Kidney (tissue), 22 donors: ENCODE measurements at places on chromosomes 2 and 18.

GRCh38 chr2:129457277-129457818 is 522.1 kb upstream of the RAB6C start:
- H3K36me3 ChIP-seq, result no peaks in the 10 kb centered on the region
- no peak for DNase-seq
- no peaks in the 10 kb centered on the region for H3K4me1 ChIP-seq
- no peak overlapping the region for H3K4me3 ChIP-seq

DNA sequence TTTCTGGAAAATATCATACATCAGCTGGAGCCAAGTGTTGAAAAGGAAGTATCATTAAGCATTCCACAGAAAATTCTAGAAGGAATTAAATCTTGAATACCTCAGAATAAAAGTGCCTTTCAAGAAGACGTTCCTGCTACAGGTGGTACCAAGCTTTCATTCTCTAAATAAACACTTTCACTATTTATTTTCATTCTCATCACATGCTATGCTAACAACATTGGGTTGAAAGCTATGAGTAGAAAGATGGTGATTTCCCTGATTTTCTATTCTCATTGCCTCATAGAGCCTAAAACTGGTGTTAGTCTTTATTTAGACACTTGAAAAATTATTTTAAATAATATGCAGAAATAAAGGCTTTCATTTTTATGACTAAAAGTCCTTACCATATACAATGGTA is 324.7 kb downstream of the LRP1B start:
- DNase-seq, result no peak
- no peaks in the 10 kb centered on the region for H3K4me1 ChIP-seq
- no peak overlapping the region for H3K4me3 ChIP-seq
- H3K27ac ChIP-seq, result no peak overlapping the region
- H3K36me3 ChIP-seq, result no peaks in the 10 kb centered on the region

GRCh38 chr18:40338284-40338683 is 1616.8 kb upstream of the PIK3C3 start:
- H3K36me3 ChIP-seq, result no peaks in the 10 kb centered on the region
- no peak for DNase-seq
- H3K27ac ChIP-seq, result no peak overlapping the region

- H3K4me1 ChIP-seq, result no peaks in the 10 kb centered on the region
- H3K27ac ChIP-seq, result no peak overlapping the region
- no peaks in the 10 kb centered on the region for H3K27me3 ChIP-seq
- DNase-seq, result no peak
- H3K4me3 ChIP-seq, result no peak overlapping the region
These were observed 74.8 kb upstream of the ST6GAL2 start for GRCh38 chr2:106960683-106961161.

GRCh38 chr2:231707625-231707926 is 749 bp upstream of the PTMA start:
- peak overlapping the region; percentile 99 for H3K27ac ChIP-seq
- peaks cover 5% of the 10 kb centered on the region for H3K4me1 ChIP-seq
- H3K27me3 ChIP-seq, result no peaks in the 10 kb centered on the region
- peak overlapping the region; percentile 67 for H3K4me3 ChIP-seq
- peaks cover 5% of the 10 kb centered on the region for H3K36me3 ChIP-seq
- no peak for DNase-seq

- H3K27me3 ChIP-seq, result no peaks in the 10 kb centered on the region
- no peak overlapping the region for H3K27ac ChIP-seq
- H3K4me3 ChIP-seq, result no peak overlapping the region
- DNase-seq, result no peak
- peaks cover 2% of the 10 kb centered on the region for H3K36me3 ChIP-seq
These were observed 62.8 kb upstream of the HDAC4 start for GRCh38 chr2:239463541-239464165.
